Right hindlimb (tissue), 1 donor: ENCODE measurements at places on chromosomes 6 and 20.

DNA sequence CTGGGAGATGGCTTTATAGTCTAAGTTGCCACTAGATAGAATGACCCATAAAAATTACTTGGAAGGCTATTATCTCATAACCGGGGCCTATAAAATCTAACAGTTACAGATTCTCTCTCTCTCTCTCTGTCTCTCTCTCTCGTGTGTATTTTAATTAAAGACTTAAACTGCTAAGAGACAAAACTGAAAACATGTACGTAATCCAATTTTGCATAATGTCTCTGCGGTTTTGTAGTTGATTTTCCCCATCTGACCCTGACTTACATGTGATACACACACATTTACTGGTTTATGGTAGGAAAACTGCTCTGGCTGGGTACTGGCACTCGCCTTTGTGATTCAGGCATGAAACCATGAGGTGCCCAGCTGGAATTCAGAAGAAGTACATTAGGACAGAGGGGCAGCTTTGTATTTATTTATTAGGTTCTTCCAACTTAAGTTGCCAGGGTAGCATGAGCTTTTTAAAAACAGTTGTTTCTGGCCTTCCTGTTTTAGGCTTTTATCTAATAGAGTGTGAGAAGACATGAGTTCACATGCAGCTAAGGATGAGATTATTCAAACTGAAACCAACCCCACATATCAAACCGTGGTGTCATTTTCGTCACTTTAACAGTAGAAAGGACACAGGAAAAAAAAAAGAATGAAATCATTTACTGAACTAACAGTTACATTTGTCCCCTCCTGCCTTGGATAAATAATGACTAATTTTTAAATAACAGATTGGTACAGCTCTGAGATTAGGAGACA, 182.5 kb downstream of the GMPR start:
- DNase-seq = no peak

DNA sequence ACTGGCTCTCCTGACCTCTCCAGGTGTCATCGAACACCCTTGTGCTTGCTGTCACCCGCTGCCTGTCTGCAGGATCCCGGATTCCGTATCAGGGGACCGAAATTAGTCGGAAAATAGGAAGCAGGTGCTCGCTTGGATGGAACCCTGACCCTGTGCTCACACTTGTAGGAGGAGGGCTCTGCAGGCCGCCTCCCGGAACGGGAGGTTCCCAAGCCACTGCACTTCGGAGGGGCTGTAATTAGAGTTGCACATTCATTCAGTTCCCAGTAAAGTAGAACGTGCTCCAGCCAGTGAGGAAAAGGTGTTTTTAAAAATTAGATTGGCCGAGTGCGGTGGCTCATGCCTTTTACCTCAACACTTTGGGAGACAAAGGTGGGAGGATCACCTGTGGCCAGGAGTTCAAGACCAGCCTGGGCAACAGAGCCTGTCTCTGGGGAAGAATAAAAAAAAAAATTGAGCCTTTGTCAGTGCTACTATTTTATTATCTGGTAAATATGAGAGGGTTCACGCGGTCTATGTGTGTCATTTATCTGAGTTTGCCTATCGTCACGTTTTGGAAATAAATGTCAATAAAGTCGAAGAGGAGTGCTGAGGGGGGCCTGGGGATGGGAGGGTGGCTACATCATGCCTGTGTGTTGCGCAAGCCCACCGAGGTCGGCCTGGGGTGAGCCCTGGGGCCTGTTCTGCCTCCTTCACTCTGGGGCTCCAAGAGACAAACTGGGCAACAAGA, 1.5 kb upstream of the GMEB2 start:
- DNase-seq = peak; percentile 74

- DNase-seq = no peak
Measured at GRCh38 chr20:20498076-20498861, 130.4 kb downstream of the INSM1 start.

- no peak for DNase-seq
Measured at GRCh38 chr6:76697585-76697984, 625.1 kb upstream of the IMPG1 start.

GRCh38 chr6:259316-259715, 33.0 kb upstream of the DUSP22 start:
- no peak for DNase-seq

- DNase-seq = no peak
Measured at GRCh38 chr20:51238675-51239305, 215.9 kb upstream of the KCNG1 start.

DNA sequence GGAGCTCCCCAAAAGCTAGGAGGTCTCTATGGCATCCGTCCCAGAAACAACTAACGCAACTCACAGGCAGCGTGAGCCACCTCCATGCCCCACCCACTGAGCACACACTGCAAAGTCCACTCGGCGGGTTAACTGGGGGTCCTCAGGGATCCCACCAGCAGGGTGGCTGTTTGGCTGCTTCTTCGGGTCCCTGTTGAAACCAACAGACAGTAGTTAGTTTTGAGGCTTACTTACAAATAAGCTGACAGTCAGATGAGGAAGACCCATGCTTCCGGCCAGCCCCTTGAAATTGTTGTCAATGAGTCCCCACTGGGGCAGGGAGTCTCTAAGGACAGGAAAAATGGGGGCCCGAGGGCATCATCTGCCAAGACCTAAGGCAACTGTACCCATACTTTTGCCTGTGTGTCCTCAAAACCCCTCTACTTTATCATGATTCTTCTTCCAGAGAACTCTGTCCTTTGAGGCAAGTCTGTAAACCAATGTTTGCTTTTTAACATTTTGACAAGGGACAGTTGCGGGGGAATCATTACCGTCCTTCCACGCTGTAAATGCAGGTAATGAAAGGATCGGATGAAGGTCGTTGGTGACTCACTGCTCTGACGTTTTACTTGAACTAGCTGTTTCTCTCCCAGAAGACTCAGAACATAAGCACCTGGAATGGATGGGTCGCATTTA, 2.2 kb upstream of the PCK1 start:
- DNase-seq = no peak

DNA sequence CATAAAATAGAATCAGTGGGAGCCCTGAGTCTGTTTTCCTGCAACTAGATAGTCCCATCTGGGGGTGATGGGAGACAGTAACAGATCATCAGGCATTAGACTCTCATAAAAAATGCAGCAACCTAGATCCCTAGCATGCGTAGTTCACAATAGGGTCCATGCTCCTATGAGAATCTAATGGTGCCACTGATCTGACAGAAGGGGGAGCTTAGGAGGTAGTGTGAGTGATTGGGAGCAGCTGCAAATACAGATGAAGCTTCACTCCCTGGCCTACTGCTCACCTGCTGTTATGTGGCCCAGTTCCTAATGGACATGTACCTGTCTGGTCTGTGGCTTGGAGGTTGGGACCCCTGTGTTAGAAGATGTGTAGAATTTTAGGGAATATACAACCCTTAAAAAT, 904.5 kb upstream of the EPHA7 start:
- DNase-seq = no peak

DNA sequence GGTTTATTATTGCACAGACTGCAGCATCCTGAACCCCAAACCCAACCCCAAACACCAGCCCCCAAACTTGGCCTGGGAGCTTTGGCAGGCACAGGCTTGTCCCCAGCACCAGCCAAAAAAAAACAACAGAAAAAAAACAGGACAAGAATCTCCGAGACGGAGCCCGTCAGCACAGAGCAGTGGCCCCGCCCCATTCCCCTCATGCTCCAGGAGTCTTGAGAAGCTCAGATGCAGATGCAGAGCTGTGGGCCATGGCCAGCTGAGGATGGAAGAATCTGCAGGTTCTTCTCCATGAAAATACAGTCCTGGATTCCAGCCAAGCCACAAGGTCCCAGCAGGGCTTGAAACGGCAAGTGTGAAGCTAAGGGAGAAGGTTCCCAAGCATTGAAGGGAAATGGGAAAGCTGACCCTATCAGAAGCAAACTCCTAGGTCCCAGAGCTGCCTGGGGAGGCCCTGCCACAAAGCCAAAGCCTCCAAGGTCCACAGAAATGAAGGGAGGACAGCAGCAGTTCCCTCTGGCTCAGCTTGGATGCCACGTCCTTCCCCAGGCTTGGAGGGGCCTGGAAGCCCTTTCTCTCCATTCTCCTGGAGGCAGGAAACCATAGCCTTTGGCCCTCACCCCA, 75.2 kb downstream of the JPH2 start:
- DNase-seq = no peak

DNA sequence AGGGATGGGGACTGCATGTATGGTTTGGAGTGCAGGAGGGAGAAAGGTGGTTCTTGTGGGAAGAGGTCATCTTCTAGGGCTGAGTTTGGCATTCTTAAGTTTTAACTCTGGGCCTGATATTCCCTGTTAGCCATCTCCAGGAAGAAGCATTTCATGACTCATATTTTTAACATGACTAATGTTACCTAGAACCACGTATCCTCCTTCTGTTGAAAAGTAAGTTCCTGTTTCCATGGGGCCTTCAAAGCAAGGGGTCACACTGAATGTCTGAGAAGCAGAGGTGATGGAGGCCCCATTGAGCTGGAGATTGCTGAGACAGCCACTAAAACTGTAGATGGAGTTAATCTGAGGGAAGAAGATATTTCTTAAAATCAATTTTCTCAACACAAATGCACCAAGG, 30.2 kb downstream of the FAM229B start:
- no peak for DNase-seq

- DNase-seq = peak; percentile 43
Measured at GRCh38 chr6:130020073-130020906, 1.9 kb downstream of the L3MBTL3 start.

DNA sequence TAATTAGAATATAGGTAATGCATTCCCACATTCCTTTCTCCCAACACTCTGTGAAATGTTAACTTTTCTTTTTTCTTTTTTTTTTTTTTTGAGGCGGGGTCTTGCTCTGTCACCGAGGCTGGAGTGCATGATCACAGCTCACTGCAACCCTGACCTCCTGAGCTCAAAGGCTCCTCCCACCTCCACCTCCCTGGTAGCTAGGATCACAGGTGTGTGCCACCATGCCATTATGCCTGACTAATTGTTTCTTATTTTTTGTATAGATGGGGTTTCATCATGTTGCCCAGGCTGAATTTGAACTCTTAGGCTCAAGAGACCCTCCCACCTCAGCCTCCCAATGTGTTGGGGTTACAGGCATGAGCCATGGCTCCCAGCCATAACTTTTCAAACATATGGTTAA, 135.7 kb upstream of the SHLD1 start:
- DNase-seq = no peak

- peak; percentile 80 for DNase-seq
Measured at GRCh38 chr20:44643596-44644229, 7.8 kb downstream of the ADA start.
